Stimulated activated CD8-positive, alpha-beta memory T cell treated with anti-CD3 and anti-CD28 coated beads, Interleukin-7, amount 100 ng/mL, for 24 hours (primary cell): ENCODE measurements at places on chromosomes 7 and 10.

- no peak for DNase-seq
These were observed 98.0 kb upstream of the GATA3 start for GRCh38 chr10:7956508-7956907.

DNA sequence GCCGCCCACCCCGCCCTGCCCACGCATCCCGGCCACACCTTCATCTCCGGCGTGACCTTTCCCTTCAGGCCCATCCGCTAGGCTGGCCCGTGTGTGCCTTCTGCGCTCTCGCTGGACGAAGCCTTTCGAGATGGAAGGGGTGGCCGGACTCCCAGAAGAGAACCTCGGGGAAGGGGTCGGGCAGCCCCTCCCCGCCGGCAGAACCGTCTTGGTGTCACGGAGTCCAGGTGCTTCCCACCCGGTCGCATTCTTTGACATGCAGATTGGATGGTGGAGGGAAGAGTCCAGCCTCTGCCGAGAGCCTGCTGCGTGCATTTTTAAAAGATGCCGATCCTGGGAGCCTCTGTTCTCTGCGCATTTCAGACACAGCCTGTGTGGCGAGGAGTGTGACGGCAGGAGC, 7.3 kb upstream of the ZNF853 start:
- no peak for DNase-seq

DNA sequence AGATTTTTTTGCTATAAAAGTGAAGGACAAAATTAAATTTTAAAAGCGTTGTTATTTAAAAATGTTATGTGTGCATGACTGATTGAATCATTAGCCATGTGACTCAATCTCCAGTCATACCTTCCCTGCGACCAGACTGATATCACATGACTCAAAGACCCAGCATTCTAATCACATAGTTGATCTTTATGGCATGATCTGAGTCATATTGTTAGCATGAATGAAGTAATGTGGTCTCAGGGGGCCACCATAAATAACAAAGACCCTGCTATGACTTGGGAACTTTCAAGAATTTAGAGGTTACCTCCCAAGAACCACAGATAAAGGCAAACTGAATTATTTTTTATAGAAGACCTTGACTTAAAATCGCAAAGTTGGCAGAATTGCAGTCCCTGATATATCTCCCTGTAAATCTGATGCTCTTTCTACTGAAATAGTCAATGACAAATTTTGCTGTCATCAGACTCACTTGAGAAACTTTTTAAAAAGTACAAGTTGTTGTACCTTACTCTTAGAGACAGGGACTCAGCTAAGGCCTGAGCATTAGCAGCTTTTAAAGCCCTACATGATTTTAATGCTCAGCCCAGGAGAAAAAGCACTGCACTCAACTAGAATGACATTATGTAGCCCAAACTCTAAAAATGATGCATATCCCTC, 717.3 kb downstream of the XPNPEP1 start:
- no peak for DNase-seq

- DNase-seq, result no peak
These were observed 57.5 kb downstream of the UNCX start for GRCh38 chr7:1290026-1290678.

- DNase-seq, result no peak
These were observed 34.4 kb upstream of the SLC29A4 start for GRCh38 chr7:5248201-5248885.

GRCh38 chr10:34405611-34406462, 409.3 kb downstream of the PARD3 start:
- DNase-seq, result no peak

- DNase-seq, result no peak
These were observed 3.3 kb downstream of the CYP2E1 start for GRCh38 chr10:133530506-133530905.

DNA sequence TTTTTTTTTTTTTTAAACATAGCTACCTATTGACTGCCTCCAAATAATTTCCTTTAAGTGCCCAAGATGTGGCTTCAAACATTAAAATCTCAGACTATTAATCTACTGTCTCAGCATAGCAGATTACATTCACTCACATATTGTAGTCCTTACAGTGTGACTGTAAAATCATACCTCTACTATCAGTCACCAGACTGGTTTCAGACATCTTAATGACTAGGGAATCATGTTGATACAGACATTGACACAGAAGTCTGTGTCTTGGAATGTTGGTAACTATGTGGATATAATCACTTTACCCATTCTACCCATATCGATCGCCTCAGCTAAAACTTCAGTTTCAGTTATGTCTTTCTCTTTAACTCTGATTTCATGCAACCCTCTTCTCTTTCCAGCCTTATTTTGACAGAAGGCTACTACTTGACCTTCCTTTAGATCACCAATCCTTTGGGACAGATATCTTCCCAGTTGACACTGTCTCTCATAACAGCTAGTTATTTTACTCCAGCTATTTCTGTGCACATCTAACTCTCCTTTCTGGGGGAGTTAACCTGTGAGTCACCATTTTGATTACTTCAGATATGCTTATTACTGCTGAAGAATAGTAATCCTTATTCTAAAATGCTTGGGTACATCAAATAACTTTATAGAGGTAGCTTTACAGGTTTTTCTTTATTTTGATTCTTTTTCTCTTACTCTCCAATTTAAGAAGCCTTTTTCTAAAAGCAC, 7.0 kb downstream of the TNKS2 start:
- DNase-seq, result no peak

DNA sequence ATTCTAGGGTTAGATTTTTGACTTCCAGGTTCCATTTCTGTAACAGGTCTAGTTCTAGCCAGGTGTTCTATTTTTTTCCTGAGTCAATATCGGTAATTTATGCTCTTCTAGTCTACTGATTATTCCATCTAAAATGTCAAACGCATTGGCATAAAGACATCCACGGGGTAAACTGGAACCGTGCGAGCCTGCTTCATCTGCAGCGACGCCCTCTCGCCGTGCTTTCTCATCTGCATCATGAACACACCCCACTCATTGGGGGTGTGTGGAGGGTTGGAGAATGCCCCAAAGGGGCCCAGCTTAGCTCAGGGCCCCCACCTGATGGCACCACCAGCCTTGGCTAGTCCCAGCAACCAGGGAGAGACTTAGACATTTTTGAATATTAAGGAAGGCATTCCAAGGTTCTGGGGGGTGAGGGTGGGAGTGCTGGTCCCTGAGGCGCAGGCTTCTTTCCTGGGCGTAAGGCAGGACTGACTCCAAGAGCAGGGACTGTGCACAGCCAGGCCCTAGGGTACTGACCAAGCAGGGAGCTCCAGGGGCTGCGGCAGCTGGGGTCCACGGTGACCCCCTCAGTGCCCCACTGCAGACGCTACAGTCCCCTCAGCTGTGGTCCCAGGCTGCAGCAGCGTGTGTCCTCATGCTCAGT, 12.9 kb upstream of the CRYGN start:
- DNase-seq, result no peak

- no peak for DNase-seq
These were observed 220.4 kb downstream of the HDAC9 start for GRCh38 chr7:18715988-18716387.

- peak; percentile 13 for DNase-seq
These were observed 51.0 kb upstream of the NKX6-2 start for GRCh38 chr10:132836832-132837540.

DNA sequence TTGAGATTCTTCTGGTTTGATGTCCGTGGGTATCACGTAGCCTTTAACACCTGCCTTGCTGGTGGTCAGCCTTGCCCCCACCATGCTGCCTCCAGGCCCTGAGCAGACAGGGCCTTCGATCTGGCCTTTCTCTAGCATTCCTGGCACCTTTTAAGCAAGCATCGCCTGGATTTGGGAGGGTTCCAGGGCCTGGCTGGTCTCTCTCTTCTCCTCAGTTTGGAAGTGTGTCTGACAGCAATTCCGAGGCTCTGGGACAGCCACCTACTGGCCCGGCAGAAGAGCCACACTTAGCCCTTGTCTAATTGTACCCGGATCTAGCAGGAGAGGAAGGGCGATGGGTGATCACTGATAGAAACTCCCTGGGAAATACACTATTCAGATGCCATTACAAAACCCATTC, 441.3 kb upstream of the MKI67 start:
- DNase-seq, result no peak

- DNase-seq, result no peak
These were observed 170.9 kb downstream of the RAB11FIP2 start for GRCh38 chr10:117875793-117876192.

- no peak for DNase-seq
These were observed 31.6 kb downstream of the VIPR2 start for GRCh38 chr7:159113056-159113455.

DNA sequence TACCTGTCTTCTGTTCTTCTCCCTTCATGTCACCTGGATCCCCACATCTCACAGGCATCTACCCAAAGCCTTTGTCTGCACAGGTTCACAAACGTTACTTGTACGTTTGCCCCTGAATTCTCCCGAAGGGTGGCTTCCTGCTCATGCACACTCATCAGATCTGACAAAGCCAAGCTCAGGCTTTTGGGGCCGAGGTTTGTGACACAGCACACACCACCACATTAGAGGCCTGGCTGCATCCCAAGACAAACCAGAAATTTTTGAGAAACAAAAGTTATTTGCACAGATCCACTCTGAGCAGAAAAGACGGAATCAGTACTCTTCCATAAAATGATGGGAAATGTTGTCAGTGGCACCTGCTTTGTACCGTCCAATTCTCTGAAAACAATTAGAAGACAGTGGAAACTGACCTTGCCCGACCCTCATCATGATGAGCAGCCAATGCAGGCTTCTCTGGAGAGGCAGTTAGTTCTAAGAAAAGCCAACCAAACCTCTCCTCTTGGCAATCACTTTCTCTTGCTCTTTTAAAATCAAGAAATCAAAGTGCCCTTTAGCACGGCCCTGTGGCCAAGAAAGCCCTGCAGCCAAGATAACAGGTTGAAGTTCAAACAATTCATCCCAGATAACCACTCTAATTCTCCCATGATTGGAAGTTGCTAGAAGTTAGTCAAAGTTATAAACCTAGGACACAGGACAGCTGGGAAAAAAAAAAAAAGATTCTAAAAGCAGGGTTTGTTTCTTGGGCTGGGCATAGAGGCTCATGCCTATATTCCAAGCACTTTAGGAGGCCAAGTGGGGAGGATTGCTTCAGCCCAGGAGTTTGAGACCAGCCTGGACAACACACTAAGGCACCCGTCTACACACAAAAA, 13.6 kb upstream of the SVIL start:
- DNase-seq, result no peak

DNA sequence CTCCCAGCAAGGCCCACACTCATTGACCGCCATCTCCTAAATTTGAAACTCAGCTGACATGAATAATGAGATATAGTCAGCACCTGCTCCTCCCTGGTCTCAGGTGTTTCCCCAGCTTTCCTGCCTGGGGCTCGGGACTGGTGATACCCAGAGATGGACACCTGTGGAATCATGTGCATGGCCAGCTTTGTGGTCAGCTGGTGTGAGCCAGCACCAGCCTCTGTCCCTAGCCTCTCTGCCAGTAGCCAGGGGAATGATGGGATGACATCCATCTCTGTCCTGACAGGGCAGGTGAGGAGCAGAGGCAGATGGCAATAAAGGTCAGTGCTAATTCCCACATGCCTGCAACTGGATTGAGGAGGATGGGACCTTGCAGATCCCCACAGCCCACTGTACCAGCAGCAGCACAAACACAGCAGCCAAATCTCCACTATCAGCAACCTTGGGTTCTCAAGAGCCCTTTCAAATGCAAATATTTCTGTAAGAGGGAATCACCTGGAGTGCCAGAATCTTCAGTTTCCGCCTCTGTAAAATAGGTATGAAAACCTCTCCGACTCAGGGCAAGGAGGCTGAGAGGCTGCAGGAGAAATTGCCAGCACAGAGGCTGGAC, 329.2 kb upstream of the ZMIZ1 start:
- no peak for DNase-seq

GRCh38 chr7:26928703-26929347, 64.4 kb upstream of the SKAP2 start:
- no peak for DNase-seq

DNA sequence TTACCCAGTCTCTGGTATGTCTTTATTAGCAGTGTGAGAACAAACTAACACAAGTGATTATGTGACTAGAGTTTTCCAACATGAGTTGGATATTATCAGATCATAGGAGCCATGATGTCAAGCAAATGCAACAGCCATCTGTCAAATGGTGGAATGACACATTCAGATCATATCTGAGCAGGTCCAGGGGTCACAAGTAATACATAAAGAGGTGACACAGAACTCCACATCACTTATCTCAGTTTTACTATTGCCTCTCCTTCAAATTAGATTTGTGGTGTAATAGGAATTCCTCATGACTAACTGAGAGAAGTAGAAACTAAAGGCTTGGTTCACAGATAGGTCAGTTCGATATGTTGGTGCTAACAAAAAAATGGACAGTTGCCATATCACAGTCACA, 12.2 kb upstream of the SAMD9L start:
- DNase-seq, result no peak

GRCh38 chr10:61815496-61815895, 86.0 kb upstream of the ARID5B start:
- DNase-seq, result no peak

DNA sequence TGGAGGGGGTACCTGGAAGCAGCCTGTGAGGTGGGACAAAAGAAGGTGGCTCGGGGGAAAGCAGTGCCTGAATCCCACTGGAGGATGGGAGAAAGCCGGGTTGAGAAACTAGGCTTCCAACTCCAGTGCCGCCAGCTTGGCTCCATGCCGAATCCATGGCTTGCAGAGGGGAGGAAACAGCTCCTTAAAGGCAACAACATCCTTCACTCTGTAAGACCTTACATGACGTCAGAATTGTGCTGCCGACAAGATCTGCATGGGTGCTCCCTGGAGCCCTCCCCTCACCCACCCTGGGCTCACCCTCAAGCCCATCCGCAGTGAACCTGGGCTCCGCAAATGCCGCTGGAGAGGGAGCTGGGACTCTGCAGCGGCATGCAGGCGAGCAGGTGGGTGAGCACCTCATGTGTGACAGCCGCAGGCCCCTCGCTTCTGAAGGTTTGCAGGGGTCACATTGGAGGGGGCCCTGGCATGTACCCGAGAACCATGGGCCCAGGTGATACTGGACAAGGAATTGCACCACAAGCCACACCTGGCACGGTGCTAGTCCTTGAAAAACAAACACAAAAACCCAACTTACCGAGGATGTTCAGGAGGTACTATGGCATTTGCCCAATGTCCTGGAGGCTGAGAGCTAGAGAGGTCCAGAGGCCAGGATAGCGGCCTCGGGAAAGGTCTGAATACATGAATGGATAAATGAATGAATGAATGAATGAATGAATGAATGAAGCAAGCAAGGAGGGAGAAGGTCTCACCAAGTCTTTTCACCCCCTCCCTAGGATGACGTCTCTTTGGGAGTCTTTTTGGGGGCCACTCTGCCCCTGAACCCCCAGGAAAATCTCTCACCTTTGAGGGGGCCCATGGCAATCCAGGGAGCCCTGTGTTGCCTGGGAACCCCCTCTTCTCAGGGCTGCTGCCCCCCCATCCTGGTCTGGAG, 238.6 kb upstream of the SHH start:
- no peak for DNase-seq

DNA sequence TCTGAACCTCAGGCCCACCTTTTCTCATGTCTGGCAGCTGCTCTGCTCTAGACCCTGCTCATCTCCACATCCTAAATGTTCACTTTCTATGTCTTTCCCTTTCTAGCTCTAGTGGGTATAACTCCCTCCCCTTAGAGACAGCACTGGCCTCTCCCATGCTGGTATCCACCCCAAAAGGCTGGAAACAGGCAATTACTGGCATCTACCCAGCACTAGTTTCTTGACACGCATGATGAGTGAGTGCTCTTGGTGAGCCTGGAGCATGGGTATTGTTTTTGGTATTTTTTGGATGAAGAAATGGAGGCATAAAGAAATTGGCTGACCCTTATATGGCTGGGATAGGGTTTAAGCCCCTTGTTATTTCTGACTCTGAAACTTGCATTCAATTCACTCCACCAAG, 156.0 kb downstream of the EGFR start:
- DNase-seq, result no peak
